Stimulated activated CD4-positive, alpha-beta T cell treated with anti-CD3 and anti-CD28 coated beads, Interleukin-4, amount 100 ng/mL, for 1 hour (primary cell): ENCODE measurements at places on chromosomes 12 and 14.

GRCh38 chr14:35212471-35213142 lies 79.6 kb upstream of the PSMA6 start:
- DNase-seq = no peak

- no peak for DNase-seq
These were observed 165.9 kb upstream of the GSC start for GRCh38 chr14:94935706-94936300.

DNA sequence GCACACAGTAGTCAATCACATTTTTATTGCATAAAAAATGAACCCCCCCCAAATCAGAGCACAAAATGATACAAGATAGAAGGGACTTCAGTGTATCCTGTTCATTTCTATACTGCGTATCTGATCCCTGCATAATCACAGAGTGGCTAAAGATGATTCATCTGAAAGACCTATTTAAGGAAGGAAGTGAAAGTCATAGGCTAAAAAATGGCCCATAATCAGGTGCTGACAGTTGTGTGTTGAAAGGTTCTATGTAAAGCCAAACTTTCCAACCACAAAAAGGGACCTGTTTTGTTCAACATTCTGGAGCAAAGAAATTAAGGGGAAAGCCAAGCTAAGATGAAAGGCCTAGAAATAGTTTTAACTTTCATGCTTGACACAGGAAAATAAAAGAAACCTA lies 147.8 kb upstream of the ATP2B1 start:
- no peak for DNase-seq

DNA sequence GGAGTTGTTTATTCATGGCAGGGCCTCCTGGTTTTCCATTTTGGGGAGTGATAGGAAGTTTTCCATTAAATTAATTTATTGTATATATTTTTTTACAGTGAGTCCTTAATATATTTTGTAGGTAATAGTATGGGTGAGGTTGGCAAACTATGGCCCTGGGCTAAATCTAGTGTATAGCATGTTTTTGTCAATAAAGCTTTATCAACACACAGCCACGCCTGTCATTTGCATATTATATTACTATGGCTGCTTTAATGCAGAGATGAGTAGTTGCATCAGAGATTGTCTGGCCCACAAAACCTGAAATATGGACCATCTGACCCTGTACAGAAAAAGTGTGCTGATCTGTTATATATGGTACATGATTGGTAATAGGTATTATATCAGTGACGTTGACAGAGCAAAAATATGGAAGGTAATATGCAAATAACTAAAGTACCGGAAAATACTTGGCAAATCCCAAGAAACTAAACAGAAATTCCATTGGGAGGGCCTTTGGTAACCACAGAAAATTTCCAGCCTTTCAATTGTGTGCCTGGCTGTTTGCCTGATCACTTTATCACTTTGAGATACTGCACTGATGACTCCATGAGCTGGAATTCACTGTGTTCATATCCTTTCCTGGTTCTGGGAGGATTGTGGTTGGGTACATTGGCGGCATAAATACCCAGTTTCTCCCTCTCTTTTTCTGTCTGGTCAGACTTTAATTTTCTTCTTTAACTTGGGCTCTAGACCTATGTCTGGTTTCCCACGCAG lies 61.7 kb upstream of the RFLNA start:
- DNase-seq = no peak

DNA sequence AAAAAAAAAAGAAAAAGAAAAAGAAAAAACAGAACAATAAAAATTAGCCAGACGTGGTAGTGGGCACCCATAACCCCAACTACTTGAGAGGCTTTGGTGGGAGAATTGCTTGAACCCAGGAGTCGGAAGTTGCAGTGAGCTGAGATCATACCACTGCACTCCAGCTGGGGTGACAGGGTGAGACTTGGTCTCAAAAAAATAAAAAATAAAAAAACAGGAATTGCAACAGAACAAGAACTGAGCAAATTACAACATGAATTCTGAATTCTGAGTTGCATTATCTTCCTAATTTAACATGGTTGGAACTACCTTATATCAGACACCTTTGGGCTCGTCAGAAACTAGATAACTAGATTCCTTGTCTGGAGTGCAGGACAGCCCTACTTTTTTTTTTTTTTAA lies 53.3 kb upstream of the NR2C1 start:
- DNase-seq = no peak
